ENCODE measurements at places on chromosomes 1 and 21.

- DNase-seq: no peak
Measured at GRCh38 chr1:241751524-241751923, 96.5 kb upstream of the EXO1 start.

- DNase-seq: no peak
Measured at GRCh38 chr1:162133566-162133965, 64.1 kb downstream of the NOS1AP start.

- DNase-seq: no peak
Measured at GRCh38 chr21:31218830-31219608, 125.0 kb downstream of the TIAM1 start.

DNA sequence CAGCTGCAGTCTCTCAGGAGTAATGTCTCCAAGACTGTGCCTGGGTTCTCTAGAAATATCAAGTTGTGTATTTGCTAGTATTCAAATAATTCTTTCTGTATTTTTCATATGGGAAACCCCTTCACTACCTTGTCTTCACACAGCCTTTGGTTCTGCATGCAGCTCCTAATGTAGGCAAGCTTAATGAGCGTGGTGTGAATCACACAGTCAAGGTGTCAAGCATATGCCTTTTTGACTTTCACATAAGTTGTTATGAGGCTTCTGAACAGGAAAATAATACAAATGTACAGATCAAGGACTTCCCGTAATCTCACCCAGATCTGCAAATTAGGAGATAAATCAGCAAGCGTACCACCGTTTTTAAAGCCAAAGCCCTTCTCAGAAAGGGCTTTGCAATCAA is at the start of gene FCRL3:
Gene FCRL3 (minus strand): TSS at position 38 of the 400 bp plus-strand sequence. CDS start 280 bp downstream, outside the sequence.
- DNase-seq: no peak

DNA sequence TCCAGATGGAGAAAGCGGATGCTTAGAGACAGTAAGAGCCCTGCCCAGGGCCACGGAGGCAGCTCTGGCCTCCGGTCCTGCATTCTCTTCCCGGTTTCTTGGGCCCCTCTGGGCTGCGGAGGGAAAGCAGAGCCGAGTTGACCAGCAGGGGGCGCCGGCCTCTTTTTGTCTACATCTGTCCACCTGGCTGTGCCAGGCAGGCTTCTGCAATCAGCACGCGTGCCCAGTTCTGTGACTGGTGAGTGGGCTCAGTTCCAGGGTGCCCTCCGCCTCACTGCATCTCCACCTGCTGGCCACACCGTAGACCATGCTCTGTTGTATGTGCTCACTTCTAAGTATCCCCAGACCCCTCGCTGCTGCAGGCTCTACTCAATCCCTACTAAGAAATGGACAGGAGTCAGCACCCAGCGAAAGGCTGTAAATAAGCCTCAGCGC is 6.7 kb upstream of the HUNK start:
- DNase-seq: peak; percentile 65

DNA sequence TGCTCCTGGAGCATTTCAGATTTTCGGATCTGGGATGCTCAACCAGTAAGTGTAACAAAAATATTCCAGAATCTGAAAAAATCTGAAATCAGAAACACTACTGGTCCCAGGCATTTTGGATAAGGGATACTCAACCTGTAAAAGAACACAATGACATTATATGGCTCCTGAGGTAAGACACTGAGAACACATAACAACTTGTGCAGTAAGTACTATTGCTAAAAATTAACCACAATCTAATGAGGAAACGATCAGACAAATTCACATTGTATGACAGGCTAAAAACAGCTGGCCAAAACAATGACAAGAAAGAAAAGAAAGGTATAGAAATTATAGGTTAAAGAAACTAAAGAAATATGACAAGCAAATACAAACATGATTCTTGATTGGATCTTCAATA is 54.9 kb downstream of the LTN1 start:
- DNase-seq: no peak

GRCh38 chr1:115536279-115536816 is 105.4 kb upstream of the VANGL1 start:
- DNase-seq: no peak

- no peak for DNase-seq
Measured at GRCh38 chr1:25677193-25677773, 60.7 kb downstream of the MAN1C1 start.

- DNase-seq: no peak
Measured at GRCh38 chr1:157249739-157250138, 111.5 kb upstream of the ETV3 start.

DNA sequence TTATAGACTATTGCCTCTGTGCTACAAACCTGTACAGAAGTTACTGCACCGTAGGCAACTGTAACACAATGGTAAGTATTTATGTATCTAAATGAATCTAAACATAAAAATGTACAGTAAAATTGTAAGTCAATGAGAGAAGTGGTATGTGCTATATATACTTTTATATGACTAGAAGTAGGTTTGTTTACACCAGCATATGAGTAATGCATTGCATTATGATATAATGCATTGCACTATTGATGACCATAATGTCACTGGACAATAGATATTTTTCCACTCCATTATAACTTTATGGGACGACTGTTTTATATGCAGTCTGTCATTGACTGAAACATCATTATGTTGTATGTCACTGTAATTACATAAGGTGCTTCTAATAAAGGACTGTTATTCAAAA is 340.3 kb upstream of the SNX7 start:
- no peak for DNase-seq

DNA sequence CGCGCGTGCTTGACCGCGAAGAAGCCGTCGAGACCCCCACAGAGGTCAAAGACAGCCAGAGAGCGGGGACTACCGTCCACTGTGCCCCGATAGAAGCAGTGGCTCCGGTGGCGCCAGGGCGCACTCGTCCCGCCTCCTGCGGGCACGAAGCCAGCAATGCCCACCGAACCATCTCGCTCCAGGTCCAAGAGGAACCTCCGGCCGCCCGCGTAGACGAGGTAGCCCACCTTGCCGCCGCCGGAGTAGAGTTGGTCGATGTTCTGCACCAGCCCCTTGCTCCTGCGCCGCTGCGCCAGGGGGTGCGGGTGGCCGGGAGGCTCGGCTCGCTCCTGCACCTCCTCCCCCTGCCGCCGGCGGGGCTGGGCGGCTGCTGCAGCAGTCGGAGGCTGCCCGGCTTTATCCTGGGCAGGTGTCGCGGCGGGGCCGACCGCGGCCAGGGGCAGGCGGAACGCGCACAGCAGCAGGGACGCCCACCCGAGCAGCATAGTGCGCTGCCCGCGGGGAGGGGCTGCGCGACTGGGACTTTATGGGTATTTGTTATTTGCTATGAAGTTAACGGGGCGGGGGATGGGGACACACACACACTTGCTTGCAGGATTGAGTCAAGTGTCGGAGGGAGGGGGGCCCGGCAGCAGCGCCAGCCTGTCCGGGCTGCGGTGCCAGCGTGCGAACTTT is 844 bp downstream of the ADAMTS5 start:
- DNase-seq: no peak

- no peak for DNase-seq
Measured at GRCh38 chr1:245537992-245538391, 383.2 kb downstream of the KIF26B start.

Data from activated naive CD4-positive, alpha-beta T cell treated with Interleukin-2 at 50 U/mL for 16 hours (primary cell).